G401 (cell line): ENCODE measurements at places on chromosomes 3 and 15.
A peak's percentile ranks its signal among the peaks of the same experiment; 100 is the strongest.

GRCh38 chr15:64893481-64894394, 18.0 kb upstream of the ANKDD1A start:
- peak; percentile 77 for DNase-seq

DNA sequence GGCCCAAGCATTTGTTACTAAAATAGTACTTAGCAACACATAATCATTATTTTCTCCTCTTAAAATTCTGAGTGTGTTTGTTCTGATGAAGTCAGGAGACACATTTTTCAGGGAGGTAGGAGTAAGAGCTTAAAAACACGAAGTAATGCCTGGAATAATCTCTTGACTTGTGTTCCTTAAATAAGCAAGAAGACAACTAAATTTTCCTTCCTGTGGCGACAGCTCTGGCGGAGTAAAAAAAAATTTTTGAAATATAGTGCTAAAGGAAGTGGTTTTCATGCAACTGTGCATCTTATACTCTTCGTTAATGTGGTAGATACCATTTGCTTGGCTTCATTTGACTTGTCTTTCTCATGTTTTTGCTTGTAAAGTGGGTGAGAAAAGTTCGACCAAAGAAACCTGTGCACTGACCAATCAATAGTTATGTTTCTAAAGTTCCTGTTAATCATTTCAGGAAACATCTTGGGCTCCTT, 11.1 kb upstream of the MBNL1 start:
- no peak for DNase-seq

GRCh38 chr15:96421178-96421601, 90.7 kb downstream of the NR2F2 start:
- DNase-seq, result no peak

DNA sequence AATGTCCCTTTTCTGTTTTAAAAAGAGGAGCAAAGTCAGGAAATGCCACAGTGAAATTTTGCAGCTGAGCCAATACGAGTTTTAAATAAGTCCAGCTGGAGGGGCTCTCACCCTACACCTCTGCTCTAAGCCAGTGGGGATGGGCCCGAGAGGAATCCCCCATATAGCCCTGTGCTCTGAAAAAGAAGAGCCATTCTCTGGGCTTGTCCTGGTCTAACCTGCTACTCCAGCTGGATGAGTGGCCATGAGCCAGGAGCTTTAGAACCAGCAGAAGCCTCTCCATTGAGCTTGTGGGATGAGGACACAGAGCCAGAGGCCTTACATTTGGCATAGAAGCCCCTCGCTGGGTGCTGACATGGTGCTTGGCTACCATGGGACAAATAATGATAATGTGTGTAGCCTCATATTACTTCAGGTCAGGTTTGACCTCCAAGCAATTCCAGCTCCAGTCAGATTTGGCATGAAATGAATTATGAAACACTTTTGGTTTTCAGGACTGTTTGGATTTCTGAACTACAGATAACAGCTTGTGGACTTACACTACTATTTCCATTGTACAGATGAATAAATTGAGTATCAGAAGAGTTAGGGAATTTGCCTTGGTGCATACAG, 172.4 kb downstream of the CHST2 start:
- no peak for DNase-seq

- no peak for DNase-seq
These were observed 50.3 kb downstream of the EMC4 start for GRCh38 chr15:34275154-34275553.

- no peak for DNase-seq
These were observed 116.1 kb upstream of the DNAJC19 start for GRCh38 chr3:181105646-181106045.
